ENCODE measurements at places on chromosomes 3 and 15.

DNA sequence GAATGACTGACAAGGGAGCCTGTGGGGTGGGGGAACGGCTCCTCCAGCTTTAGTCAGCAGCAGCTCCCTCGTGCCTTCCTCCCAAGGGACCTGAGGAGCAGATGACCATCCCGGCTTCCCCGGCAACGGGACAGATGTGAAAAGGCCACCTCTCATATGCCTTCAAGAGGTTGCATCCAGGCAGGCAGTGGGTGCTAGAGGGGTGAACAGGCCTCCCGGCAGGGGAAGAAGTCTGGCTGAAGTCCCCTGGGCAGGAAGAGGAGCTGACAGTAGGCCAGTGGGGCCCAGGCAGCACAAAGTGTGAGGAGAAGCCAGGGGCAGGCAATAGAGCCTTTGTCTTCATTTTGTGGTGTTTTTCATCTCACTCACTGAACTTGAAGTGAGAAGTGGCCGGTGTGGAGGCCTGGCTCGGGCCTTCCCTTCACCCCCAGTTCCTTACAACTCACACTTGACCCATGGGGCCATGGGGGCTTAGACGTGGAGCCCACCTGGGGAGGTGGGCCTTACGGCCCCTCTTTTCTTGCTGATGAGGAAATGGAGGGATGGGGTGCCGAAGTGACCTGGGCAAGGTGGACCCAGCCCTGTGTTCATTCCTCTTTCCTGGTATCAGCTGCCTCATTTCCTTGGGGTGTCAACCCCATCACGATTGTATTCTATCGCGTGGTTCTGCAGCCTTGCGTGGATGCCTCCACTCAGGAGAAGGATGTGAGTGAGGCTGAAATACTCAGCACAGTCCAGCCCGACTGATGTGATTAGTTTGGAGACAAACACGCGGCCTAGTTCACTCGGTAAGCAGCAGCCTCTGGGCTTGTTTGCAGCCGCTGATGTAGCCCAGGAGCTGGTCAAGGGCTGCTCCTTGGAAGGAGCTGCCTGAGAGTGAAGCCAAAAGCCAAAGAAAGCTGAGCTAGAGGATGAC is 115.5 kb upstream of the ALDH1A3 start:
- no peak for DNase-seq

GRCh38 chr3:32675650-32676049 is 9.3 kb upstream of the CNOT10 start:
- no peak for DNase-seq

- no peak for DNase-seq
Measured at GRCh38 chr3:139324456-139324855, 19.4 kb upstream of the MRPS22 start.

DNA sequence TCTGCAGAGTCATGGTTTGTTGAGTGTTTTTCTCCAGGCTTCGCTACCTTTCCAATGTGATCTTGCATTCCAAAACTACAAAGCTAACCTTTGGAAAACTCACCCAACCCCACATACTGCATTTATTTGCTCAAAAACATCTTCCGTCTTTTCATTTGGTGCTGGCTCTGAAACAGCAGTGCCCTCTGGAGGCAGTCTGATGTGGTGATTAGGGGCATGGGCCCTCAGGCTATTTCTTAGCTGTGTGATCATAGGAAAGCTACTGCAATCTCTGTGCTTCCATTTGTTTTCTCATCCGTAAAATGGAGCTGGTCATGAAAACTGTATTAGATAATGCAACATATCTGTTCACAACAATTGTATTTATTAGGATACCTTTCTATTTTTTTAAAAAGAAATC is 47.0 kb downstream of the MTHFS start:
- DNase-seq, result no peak

GRCh38 chr3:132966374-132966773 is 71.8 kb upstream of the TMEM108 start:
- no peak for DNase-seq

DNA sequence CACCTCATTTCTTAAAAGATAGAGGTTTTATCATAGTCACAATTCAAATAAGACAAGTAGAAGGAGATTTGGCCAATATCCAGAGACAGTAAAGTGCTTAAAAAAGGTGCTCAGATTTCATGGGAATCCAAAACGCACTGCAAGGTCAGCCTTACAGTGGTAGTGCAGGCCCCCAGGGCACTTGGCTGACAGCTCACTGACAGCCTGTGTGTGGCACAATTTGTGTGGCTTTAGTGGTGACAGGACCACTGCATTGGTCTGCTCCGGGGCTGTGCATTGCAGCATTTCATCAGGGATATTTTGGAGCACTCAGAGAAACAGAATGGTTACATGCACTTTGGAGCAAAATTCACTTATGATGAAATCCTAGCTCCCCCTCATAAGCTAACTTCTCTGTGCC is 544.3 kb downstream of the NTRK3 start:
- no peak for DNase-seq

- DNase-seq, result no peak
Measured at GRCh38 chr3:6022621-6023020, 835.1 kb downstream of the EDEM1 start.

All from stimulated activated CD8-positive, alpha-beta memory T cell treated with anti-CD3 and anti-CD28 coated beads, Interleukin-4, amount 100 ng/mL, for 4 hours (primary cell).